ENCODE measurements at places on chromosomes 3 and 15. TPM values are rescaled to one million over a fixed set of nuclear protein-coding genes. Genes with fewer than 3 reads are reported as not detected.

Gene ZDHHC3
- 25.3 TPM for polyA plus RNA-seq

Gene ADCY5
- polyA plus RNA-seq: 2.0 TPM

Gene MST1R
- polyA plus RNA-seq: 3.2 TPM

Gene CDHR4
- polyA plus RNA-seq: 0.06 TPM

Gene SYNPR
- not detected for polyA plus RNA-seq

Gene SLC22A14
- 0.17 TPM for polyA plus RNA-seq

Gene DPPA2
- not detected for polyA plus RNA-seq

Gene ITGA11
- 1.1 TPM for polyA plus RNA-seq

Gene ALAS1
- 25.3 TPM for polyA plus RNA-seq

Data from spleen (tissue), 13 donors.